ENCODE measurements at places on chromosomes 1 and 21.

- DNase-seq, result peak; percentile 69
Observed at GRCh38 chr1:185291652-185292051, 25.4 kb downstream of the IVNS1ABP start.

- DNase-seq, result no peak
Observed at GRCh38 chr1:225396357-225396756, 31.5 kb downstream of the LBR start.

- DNase-seq, result no peak
Observed at GRCh38 chr1:39650431-39650830, 11.0 kb upstream of the HEYL start.

GRCh38 chr1:228763561-228763960 is 28.3 kb downstream of the RHOU start:
- DNase-seq, result no peak

DNA sequence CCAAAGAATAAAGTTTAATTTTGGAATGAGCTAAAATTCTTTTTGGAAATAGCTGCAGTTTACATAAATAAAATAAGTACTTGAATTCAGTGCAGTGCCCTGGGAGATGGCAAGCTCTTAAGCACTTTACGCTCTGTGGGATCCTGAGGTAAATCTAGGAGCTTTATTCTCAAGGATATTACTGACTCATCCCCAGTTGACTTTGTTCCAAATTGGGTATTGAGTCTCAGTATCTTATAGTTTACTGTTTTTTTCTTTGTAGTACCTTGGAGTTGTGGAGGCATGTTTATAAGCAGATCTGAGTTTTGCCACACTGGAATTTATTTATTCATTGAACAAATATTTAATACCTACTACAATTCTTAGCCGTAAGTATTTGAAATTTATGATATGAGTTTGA is 27.4 kb upstream of the HRNR start:
- no peak for DNase-seq

DNA sequence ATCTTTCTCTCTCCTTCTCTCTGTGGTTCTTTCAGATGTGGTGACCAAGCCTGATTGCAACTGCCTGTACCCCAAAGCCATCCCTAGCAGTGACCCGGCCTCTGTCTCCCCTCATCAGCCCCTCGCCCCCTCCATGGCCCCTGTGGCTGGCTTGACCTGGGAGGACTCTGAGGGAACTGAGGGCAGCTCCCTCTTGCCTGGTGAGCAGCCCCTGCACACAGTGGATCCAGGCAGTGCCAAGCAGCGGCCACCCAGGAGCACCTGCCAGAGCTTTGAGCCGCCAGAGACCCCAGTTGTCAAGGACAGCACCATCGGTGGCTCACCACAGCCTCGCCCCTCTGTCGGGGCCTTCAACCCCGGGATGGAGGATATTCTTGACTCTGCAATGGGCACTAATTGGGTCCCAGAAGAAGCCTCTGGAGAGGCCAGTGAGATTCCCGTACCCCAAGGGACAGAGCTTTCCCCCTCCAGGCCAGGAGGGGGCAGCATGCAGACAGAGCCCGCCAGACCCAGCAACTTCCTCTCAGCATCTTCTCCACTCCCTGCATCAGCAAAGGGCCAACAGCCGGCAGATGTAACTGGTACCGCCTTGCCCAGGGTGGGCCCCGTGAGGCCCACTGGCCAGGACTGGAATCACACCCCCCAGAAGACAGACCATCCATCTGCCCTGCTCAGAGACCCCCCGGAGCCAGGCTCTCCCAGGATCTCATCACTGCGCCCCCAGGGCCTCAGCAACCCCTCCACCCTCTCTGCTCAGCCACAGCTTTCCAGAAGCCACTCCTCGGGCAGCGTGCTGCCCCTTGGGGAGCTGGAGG is 12.7 kb downstream of the CSF1 start:
- DNase-seq, result no peak

DNA sequence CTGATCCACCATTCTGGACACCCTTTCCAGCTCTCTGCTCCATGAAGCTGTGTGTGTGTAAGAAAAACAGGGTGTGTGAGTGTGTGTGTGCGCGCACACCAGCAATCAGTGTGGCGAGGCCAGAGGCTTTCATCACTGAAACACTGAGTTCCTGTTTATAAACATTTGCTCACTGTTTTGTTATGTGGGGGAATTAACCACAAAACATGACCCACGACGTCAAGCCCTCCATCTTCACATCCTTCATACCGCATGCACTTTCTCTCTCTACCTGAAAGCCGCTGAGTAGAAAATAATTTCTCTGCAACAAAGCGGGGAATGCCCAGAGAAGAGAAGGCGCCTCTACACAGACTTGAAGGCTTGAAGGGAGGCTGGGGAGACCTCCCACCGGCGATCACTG is 148.9 kb upstream of the IRF2BP2 start:
- DNase-seq, result no peak

GRCh38 chr1:54094001-54094729 is 40.8 kb downstream of the TCEANC2 start:
- no peak for DNase-seq

DNA sequence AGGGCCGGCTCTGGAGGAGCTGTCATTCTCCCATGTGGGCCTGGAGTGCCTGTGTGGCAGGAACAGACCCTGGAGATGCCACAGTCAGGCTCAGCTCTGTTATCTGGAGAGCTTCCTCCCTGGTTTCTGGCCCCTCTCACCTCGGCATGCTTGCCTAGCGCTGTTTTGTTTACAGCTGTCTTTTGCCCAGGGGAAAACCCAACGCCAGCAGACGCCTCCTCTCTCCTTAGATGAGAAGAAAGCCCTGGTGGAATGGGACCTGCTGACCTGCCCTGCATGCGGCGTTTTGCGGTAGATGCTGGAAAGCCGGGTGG is 104.9 kb downstream of the CRYAA start:
- no peak for DNase-seq

DNA sequence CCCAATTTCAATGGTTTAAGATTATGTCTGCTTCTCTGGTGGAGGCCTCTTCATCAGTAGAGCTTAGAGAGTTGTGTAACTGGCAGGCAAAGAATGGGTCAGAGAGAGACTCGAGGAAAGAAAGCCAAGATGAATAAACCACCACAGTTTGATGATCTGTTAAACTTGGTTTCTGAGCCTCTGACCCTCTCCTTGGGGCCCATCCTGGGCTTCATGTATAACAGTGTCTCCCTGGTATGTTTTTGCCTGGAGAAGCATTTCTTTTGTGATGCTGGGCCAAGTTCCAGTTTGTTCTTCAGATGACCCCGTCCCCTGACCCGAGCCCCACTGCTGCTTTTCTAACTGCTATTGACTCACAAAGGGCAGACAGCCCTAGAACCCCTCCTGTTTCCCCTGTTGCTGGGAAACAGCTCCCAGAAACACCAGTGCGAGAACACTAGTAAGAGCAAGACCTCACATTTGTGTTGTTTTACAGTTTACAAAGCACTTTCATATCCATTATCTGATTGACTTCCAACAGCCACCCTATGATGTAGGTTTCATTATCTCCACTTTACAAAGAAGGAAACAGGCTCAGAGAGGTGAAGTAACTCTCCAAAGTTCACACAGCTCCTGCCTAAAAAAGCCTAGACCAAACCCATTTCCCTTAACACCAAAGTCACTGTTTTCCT is 9.0 kb downstream of the CD2 start:
- no peak for DNase-seq

- DNase-seq, result peak; percentile 45
Observed at GRCh38 chr1:94240822-94241221, 3.4 kb upstream of the ARHGAP29 start.

DNA sequence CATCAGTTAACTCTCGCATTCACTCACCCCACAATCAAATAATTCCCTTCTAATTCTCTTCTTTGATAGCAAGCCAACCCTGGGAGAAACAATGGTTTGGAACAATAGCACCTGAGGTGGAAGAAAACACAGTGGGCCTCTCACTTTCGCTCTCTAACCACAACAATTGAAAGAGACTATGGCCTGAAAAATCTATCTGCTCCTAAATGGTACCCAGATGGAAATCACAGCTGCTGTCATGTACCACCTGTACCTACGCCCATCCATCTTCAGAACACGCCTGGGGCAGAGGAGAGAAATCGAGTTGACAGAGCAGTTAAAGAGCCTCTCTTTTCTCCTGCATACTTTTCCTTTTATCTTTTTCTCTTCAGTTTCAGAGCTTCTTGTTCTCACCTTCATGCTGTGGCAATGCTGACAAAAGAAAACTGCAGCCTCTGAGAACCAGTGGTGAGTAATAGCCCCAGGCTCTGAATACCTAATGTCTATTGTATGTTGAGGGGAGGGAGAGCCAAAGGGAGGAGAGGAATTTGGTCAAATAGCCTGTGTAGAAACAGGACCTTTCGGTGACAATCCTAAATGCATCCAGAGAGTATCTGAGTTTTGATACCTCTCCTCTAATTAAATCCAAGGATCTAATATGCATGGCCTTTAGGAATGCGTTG is 57.7 kb downstream of the ZC3H11B start:
- no peak for DNase-seq

- DNase-seq, result no peak
Observed at GRCh38 chr1:227459326-227459841, 104.0 kb upstream of the ZNF678 start.

- DNase-seq, result no peak
Observed at GRCh38 chr1:196449460-196449859, 158.8 kb downstream of the KCNT2 start.

DNA sequence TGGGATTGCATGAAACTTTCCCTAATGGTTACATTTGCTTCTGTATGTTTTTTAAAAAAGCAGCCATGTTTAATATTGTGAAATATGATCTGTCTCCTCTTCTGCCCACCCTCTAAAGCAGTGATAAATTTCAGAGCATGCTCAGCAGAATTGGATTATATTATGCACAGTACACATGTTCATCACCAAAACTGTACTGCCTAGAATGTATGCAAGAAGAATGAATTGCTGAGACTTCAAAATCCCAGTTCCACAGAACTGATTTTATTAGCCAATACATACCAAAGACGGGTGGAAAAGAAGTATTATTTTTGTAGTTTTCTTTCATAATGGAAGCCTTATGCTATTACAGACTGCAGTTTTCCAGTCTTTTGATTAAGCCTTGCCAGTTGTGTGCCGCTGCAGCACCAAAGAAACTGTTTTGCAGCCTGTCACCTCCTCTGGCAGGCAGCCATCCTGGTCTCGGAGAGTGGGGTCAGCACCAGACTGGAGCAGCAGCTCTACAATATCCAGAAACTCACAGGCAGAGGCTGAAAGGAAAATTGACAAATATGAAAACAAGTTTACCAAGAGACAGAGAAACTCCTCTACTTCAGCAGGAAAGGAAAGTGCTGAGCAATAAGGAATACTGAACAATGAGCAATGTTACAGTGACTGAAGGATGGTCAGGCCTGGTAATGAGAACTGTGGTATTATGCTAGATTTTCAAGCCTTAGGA is 58.1 kb downstream of the LHX4 start:
- DNase-seq, result no peak

GRCh38 chr1:16521288-16521583 is 7.2 kb upstream of the RNU1-1 start:
- DNase-seq, result no peak

DNA sequence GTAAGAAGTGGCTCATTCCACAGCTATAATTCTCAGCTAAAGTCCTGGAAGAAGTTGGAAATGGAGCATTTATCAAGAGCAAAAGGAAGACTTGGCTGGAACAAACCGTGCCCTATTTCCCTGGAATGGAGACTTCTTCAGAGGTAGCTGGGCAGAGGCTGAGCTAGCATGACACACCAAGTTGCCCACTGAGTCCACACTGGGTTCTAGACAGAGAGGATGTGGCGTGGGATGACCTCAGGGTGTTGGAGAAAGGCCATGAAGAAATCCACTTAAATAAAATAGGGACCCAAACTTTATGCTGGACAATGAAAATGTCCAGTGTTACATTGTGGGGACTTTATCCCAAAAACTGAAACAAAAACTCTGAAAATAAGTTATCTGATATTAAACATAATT is 116.2 kb downstream of the KCNJ6 start:
- DNase-seq, result no peak

DNA sequence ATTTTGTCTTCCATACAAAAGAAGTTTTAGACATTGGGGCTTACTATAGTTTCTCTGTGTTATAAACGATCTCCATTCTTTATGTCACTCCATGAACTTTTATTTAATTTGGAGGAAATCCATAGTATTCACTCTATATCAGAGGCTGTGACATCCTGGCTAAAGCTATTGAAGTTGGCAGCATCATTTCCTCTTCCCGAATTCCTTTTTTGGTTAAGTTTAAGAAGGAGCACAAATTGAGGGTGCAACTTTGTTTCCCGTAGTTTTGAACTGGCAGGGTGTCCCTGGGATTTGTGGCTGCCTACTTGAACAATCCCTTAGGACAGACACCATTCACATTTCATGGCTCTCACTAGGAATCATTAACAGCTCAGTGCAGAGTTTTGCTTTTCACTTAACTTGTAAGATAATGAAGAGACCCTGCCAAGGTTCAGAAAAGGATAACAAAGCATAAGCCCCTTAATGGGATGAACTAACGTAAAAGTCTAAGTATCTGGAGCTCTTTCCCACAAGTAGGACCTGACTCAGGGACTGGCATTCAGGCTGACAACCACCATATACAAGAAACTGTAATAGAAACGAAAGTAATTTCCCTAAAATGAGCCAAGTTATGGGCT is 13.9 kb downstream of the S1PR1 start:
- DNase-seq, result no peak

- no peak for DNase-seq
Observed at GRCh38 chr1:67632811-67633655, 52.0 kb upstream of the GADD45A start.

DNA sequence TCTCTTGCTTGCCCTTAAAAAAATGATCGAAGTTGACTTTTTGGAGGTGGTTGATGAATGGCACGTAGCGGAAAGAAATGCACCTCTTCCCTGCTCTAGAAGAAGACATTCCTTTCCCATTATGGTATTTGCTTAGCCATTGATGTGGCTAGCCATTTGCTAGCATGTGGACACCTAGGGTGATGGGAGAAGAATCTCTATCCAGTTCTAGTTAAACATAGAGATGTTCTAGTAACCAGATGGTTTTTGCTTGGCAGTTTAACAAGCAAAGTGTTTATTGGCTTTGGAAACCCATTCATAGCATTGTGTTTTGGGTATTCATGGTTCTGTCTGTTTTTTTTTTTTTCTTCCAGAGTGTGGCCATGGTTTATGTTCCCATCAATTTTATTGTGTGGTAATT is 78.9 kb downstream of the KCNJ6 start:
- DNase-seq, result no peak

GRCh38 chr1:6084781-6085495 is 39.2 kb downstream of the KCNAB2 start:
- DNase-seq, result no peak

DNA sequence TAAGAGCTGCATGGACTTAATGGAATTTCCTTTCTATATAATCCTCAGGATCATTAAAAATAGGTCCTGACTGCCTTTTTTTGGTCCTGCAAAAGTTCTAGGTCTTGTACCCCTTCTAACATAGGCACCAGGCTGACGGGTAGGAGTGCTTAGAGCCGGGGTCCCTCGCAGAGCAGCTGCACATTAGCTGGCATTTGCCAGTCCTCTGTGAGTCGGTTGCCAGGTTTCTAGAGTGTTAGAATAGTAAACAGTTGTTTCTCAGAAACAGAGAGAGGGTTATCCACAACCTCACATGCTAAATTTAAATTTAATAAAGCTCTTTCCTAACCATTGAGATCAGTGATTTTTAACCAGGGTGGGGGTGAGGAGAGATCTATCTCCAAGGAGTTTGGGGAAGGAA is 35.4 kb upstream of the HEATR1 start:
- no peak for DNase-seq

Data from KBM-7 (cell line).